ENCODE measurements at places on chromosomes 6 and 20.
A peak's percentile ranks its signal among the peaks of the same experiment; 100 is the strongest.

DNA sequence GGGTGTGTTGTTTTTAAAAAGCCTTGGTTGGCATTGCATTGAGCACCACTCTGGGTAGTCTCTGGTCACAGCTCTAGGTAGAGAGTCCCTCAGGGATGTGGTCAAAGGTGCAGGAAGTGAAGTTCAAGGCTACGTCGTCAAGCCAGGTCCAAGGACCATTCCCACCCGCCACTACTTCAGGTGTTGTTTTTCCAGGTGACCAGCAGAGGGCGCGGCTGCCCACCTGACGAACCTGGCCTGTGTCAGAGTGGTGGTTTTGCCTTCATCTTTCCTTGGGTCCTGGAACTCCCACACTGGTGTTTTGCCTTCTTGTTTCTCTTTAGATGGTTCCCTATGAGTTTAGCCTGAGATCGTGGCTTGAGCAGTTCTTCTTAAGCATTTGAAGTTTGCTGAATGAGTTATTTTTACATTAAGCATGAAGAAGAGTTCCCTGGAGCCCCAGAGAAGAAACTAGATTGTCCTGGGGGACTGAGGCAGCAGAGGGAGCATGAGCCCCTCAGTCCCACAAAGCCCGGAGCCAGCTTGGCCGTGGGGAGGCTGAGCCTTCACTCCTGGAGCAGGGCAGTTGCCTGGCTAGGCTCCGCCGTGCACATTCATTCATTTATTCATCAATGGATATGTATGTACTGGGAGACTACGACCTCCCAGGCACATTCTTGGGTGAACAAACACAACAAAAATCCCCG, 5.6 kb upstream of the PHACTR3 start:
- peak; percentile 25 for DNase-seq

GRCh38 chr6:148738946-148739821, 7.6 kb upstream of the UST start:
- no peak for DNase-seq

DNA sequence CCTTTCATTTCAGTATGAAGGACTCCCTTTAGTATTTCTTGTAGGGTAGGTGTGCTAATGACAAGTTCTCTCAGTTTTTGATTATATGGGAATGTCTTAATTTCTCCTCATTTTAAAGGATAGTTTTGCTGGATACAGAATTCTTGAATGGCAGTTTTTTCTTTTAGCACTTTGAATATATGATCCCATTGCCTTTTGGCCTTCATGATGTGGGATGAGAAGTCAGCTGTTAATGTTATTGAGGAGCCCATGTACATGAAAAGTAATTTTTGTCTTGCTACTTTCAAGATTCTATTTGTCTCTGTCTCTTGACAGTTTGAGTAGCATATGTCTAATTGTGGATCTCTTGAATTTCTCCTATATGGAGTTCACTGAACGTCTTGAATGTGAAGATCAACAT, 30.9 kb downstream of the RSPH3 start:
- DNase-seq, result no peak

DNA sequence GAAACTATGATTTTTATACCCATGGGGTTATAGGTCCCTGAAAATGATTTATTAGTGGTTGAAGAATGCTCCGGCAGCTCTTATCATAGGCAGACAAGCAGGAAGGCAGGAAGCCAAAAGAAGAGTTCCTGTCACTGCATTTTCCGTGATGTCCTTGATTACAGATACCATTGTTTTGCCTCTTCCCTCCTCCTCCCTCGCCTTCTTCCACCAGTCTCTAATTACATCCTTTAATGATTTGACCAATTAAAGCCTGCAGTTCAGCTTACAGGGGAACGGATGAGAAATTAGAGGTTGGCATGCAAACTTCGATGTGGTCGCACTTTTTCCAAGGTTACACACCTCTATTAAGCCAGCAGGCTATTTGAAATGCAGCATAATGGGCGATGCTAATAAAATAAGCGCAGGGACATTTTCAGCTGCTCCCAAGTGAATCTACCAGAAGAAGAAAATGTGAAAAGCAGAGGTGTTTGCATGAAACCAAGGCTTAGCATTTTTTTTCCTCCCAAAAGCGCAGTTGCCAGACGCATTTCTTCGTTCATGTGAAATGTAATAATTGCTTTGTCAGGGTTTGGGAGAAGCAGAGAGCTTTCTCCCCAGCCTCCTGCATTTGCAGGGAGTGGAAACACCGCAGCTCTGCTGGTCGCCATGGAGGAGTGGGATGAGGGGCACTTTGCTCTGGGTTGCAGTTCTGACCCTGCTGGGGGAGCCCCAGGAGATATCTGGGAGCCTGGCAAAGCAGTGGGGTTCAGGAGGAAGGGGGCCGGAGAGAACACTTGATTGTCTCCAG, 6.0 kb downstream of the NOX3 start:
- peak; percentile 70 for DNase-seq

- no peak for DNase-seq
Observed at GRCh38 chr6:102813489-102814275, 1420.2 kb downstream of the GRIK2 start.
